ENCODE measurements at places on chromosomes 7 and 10.

DNA sequence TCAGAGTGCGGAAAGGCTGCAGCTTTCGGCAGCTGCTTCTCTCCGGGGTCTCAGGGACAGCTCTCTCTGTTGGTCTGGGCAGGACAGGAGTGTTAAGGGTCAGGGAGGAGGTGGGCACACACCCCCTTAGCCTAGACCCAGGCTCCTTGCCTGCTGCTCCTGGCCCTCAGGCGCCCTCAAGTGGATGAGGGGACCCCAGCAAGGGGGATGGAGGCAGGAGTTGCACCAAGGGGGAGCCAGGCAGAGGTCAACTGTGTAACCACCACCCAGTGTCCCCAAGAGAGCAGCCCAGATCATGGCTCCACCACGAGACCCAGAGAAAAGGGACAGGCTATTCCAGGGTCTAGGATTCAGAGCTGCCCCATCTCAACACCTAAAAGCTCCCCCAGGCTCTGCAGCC is 26.9 kb downstream of the SPOCK2 start:
- no peak for DNase-seq

- DNase-seq: no peak
These were observed 163.0 kb upstream of the KLF14 start for GRCh38 chr7:130896898-130897514.

GRCh38 chr10:71493741-71494140 is 97.0 kb downstream of the CDH23 start:
- DNase-seq: no peak

GRCh38 chr7:105896407-105896911 is 20.1 kb upstream of the ATXN7L1 start:
- DNase-seq: no peak

- no peak for DNase-seq
These were observed 197.3 kb downstream of the CREB5 start for GRCh38 chr7:28609608-28610007.

DNA sequence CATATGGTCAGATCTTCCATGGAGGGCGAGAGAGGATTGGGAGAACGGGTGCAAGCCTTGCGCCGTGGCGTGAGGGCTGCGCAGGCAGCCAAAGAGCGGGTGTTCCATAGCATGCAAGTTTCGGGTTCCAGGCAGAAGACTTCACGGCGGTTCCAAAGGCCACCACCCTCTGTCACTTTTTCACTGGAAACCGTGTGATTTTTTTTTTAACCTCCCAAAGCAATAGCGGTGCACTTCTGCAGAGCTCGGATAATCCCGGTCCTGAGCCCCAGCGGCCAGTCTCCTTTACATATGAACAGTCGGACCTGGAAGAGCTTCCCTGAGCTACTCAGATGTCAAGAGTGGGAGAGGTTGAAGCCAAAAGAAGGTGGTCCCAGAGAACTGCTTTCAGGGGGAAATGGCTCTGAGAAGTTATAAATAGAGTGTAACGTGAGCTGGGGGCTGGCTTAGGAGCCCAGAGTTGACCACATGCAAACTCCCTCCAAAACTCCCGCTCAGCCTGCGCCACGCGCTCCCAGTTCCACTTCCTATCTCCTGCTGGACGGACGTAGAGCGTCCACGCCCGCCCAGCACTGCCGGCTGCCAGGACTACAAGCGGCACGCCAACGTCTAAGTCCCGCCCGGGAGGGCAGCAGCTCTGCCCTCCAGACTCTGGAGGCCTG is at the start of gene MEOX2:
MEOX2 (minus strand) TSS at position 389 of the 662 bp plus-strand sequence; CDS start at position 108, 281 bp downstream.
- DNase-seq: no peak
